ENCODE measurements at places on chromosomes 7 and 10.

- DNase-seq, result no peak
Observed at GRCh38 chr10:14374745-14375445, 44.2 kb upstream of the FRMD4A start.

GRCh38 chr10:123149568-123150270 is 1.8 kb downstream of the HMX2 start:
- DNase-seq, result no peak

DNA sequence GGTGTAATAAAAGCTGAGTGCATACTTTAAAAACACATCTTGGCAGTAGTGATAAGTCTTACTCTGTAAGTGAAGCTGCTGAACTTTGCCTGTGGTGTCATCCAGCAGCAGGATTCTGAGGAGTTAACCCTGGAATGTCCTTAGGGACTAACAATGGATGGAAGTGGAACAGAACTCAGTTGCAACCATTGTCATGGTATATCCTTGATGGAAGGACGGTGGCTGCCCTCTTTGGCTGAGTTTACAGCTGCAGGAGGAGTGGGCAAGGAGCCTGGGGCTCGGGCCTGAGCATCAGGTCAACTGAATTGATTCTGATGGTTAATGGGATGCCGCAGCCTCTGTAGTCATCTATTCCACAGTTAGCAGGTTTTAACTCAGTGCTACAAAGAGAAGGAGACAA is 56.2 kb downstream of the MRC1 start:
- DNase-seq, result no peak

DNA sequence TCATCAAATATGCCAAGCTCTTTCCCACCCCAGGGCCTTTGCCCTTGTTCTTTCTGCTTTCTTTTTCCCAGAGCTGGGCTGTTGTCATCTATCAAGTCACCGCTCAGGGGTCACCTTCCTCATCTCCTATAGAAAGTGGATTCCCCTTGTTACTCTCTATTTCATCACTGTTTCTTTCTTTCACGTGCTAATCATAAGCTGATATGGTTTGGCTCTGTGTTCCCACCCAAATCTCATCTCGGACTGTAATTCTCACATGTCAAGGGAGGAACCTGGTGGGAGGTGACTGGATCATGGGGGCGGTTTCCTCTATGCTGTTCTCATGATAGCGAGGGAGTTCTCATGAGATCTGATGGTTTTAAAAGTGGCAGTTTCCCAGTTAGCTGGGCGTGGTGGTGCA is 17.0 kb upstream of the TIAL1 start:
- no peak for DNase-seq

DNA sequence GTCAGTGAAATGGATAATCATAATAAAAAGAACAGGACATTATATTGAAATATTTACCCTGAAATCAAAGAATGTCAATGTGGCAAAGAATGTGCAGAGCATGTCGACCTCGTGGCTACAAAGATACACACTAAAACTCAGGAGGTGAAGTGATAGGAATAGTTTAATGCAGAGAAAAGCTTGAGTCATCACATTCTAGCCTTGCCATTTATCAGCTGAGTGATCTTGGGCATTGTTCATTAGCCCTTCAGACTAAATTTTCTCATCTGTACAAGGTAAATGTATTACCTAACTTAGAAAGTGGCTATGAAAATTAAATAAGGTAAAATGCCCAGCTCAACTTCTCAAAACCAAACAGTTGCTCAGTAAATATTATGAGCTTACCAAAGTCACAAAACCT is 22.6 kb downstream of the CALCR start:
- no peak for DNase-seq

DNA sequence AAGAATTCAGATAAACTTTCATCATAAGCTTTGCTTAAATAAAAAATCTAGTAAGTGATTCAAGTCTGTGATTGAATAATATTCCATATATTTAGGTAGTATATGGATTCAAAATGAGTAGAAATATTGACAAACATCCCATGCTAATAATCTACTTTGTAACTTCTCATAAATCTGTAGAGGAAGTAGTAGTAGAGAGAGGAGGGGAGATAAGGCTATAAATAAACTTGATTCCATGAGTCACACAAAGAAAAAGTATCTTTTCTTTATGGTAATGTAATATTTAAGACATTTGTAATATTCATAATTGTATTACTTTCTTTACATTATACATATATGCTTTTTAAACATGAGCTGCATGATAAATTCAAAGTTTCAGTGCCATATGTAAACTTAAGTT is 25.6 kb upstream of the CD36 start:
- no peak for DNase-seq

- DNase-seq, result no peak
Observed at GRCh38 chr10:118167056-118167700, 120.4 kb upstream of the RAB11FIP2 start.

DNA sequence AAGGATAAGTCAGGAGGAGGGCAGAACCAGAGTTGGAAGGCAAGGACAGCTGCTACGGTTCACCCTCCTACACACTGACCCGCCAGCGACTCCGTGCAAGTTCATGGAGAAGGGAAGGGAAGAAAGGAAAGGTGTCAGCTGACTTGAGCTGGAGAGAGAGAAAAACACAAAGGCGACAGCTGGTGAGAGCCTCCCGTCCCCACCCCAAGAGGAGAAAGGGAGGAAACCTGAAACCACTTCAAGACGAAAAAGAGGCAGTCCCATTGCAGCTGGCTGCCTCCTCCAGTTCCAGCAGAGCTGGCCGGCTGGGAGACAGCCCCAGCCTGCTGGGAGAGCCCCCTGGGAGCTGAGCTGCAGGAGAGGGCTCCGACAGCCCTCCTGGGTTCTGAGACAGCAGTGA is 75.2 kb downstream of the PARD3 start:
- no peak for DNase-seq

- DNase-seq, result no peak
Observed at GRCh38 chr10:91022390-91022789, 101.5 kb upstream of the ANKRD1 start.

GRCh38 chr7:55132890-55133551 is 114.2 kb downstream of the EGFR start:
- DNase-seq, result no peak

Measured in stimulated activated CD8-positive, alpha-beta memory T cell treated with anti-CD3 and anti-CD28 coated beads, Interleukin-4, amount 100 ng/mL, for 4 hours (primary cell).